NCI-H1417 treated with DMSO at 0.1 percent for 48 hours (cell line): ENCODE measurements at places on chromosomes 13 and 19.
A peak's percentile ranks its signal among the peaks of the same experiment; 100 is the strongest.

DNA sequence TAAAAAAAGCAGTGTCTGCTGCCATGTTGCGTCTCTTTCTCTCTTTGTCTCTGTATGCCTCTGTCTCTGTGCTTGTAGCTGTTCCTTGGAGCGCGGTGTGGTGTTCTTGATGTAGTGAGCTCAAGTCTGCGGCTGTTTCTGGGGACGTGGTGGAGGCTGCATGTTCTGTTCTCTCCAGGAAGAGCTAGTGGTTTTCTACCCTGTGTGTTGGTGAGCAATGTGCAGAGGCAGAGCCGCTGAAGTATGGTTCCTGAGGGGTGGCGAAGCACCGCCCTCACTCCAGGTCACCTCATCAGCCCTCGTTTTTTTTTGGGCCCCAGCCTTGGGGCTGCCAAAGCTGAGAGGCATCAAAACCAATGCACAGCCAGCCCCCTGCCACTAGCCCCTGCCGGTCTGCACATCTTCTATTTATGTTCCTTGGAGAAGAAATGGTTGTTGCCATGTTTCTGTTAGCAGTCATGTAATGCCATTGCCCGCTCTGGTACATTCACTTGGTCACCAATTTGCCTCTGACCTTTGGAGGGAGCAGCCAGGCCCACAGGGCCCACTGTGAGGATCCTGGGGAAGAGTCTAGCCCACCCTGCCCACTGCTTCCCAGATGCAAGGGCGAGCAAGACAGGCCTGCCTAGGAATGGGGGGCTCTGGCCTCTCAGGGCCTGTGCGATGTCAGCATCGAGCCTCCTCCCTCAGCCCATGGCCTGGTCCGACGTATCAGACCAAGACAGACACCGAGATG, 7.2 kb downstream of the HNRNPL start:
- DNase-seq = no peak

DNA sequence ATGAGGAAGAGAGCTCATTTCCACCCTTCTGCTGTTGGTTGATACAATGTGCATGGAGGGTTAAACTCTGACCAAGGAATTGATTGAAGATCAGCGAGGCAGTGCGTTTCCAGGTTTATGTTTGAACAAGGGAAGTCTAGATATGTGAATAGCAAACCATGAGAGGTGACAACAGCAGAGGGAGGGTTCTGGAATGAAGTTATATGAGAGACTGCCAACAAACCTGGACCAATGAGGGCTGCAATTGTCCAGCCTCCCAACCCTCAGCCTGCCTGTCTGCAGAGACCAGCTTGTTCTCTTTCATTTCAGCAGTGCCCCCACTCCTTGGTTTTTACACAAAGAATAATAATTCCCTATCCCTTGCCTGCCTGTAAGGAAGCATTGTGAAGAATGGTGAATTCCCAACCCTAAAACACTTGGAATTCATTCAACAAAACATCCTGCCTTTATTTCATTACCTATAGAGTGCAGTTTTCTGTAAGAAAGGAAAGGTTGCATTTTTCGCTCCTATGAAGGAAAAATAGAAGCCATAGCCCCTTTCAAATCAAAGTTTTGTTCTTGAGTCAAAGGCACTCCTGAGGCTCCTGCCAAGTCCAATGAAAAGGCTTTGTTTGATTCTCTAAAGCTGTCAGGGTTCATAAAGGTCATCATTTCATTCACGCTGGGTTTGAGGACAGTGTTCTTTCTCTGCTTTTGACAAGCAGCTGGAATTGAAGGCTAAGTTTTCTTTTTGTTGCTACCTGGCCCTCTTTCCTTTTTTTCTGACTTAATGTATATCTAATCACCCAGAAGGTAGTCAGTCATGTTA, 53.6 kb upstream of the ABCC4 start:
- no peak for DNase-seq

DNA sequence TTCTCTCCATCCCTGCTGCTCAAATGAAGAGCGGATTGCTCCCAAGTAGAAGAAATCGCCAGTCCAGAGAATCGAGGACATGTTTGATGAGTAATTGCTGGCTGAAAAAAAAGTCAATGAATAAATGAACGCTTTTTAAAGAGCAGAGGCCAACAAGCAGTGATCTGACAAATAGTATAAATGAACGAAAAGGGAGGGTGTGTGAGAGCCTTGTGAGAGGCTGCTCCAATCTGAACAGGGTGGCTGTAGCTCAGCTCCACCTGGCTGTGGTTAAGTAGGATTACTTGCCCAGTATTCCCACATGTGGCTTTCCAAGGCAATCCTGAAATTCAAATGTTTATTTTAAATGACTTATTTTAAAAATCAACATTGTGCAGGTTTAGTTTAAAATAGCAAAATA, 117.1 kb downstream of the TSHZ3 start:
- no peak for DNase-seq

- no peak for DNase-seq
Measured at GRCh38 chr19:17370026-17370587, 7.0 kb downstream of the PLVAP start.

GRCh38 chr13:70616847-70617246, 508.6 kb upstream of the KLHL1 start:
- DNase-seq = no peak

DNA sequence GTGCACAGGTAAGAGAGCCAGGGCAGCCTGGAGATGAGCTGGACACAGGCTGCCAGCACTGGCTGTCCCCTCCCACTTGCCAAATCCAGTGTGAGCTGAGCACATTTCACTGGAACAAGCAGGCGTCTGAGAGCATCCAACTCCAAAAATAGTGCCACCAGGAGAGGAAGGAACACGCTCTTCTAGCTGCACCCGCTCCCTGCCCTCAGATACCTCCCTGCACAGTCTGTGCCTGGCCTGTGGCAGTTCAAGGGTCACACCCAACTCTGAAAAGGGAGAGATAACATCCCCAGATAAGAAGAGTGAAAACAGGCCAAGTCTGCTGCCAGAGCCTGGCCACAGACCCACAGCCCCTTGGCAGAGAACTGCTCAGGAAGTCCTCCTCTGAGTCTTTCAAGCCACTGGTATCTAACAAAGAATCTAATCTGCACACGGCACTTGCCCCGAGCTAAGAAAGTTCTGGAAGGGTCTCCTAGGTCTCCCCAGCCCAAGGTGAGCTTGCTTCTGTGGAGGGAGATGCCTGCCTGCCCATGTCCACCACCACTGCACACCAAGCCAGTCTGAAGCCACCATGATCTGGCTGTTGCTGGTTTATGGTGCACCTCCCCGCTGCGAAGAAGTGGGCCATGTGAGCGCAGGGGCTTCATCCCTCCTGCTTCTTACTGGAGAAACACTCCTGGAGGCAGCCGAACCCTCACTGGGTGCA, 14.7 kb downstream of the ELL start:
- DNase-seq = no peak

GRCh38 chr13:99994638-99995020, 13.0 kb downstream of the ZIC2 start:
- no peak for DNase-seq

DNA sequence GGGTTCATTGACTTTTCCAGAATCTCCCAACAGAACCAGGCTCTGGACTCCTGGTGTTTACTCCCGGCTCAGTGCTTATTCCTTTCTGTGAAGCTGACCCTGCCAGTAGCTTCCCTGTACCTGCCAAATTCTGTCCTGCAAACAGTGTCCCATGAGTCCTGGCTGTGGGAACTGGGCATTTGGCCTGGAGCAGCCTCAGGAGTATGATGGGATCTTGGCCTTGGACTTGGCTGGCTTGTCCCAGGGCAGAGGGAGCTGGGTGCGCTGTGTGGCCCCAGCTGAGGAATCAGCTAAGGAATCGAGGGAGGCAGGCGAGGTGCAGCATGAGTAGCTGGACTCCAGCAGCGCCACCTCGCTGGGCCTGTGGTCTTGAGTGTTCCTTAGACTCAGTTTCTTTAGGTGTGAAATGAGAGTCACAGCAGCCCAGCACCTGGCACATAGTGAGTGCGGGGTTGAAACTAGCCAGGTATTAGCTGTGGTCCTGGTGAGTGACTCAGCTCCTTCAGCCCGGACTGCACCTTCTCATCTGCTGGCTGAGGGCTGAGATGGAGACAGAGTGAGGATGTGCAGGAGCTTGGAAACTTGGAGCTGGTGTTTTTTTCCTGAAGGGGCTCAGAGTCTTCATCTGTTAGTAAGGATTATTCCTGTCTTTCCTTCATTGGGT, 10.4 kb downstream of the CLASRP start:
- no peak for DNase-seq

- no peak for DNase-seq
Measured at GRCh38 chr19:13206587-13206986, 56.4 kb downstream of the IER2 start.

GRCh38 chr13:46184277-46184699, 2.3 kb upstream of the LCP1 start:
- no peak for DNase-seq

DNA sequence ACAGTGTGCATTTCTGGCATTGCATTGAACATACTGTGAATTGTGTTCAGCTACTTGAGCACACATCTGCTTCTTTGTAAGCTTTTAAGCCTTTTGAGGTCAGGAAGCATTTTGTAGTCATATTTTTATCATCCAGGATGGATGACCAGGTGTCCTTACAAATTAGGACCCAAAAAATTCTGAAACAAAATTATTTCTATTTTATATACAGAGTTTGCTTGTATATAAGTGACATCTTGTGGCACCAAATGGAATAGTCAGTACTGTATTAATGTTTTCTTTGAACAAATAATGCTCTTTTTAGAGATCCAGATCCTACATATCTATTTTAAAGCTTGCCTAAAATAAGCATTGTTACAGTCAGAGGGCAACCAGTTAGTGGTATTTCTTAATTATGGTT, 9.5 kb upstream of the SUPT20H start:
- DNase-seq = no peak

DNA sequence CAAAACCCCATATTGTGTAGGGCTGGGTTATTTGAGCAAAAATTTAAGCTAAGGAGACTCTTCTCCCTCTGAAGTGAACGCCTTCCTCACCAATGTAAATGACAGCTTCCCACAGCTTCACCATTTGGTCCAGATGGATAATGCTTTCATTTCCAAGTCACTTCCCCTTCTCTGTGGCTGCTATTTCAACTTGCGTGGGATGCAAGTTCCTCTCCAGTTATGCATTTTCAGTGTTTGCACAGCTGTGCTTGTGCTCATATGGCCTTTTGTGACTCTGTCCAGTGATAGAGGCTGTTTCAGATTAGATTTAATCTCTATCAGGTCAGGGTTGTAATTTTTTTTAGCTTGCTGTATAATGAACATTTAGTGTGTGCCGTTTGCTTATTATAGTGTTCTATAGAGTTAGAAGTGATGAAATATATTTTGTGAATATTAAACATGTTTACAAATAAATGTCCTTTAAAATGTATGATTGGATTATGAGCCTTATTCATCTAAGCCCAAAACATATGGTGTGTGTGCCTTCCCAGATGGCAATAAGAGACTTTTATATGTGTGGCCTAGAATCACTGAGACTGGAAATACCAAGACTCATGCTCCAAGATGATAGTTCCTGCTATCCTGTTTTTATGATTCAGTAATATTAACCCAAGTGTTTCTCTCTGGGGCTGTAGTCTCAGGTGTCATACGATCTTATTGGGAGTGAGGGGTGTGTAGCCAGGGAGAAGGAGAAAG, 86.6 kb downstream of the TNFRSF19 start:
- DNase-seq = peak; percentile 8

- DNase-seq = no peak
Measured at GRCh38 chr13:87878706-87879105, 207.5 kb downstream of the SLITRK5 start.

DNA sequence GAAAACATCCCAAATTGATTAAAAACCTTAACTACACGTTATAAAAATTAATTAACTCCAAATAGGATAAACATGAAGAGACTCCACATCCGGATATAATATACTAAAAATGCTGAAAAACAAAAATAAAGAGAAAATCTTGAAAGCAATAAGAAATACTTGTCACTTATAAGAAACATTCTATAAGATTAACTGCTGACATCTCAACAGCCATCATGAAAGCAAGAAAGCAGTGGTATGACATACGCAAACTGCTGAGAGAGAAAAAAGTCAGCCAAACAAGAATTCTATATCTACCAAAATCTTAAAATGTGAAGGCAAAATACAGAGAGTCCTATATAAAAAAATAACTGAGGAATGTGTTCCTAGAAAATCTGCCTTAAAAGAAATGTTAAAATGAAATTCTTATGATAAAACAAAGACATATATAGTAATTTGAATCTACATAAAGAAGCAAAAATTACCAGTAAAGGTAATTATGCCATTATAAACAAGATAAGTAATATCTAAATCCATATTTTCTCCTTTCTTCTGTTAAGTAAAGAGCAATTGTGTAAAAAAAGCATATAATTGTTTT, 1851.1 kb downstream of the PCDH9 start:
- no peak for DNase-seq

- no peak for DNase-seq
Measured at GRCh38 chr13:96089749-96090239, at the start of gene HS6ST3. Gene HS6ST3, plus strand, starts transcription at chr13:96090107.

DNA sequence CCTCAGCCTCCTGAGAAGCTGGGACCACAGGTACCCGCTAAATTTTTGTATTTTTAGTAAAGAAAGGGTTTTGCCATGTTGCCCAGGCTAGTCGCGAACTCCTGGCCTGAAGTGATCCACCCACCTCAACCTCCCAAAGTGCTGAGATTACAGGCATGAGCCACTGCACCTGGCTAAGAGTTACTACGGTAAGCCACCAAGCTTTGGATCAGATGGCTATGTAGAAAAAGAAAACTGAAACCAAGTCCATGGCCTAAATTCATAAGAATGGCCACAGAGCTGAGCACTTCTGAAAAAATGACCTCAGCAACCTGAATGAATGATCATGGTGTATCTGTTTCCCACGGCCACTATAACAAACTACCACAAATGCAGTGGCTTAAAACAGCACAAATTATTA, 9.4 kb downstream of the OPA3 start:
- DNase-seq = no peak

- DNase-seq = no peak
Measured at GRCh38 chr19:40264314-40265054, 20.7 kb downstream of the AKT2 start.

GRCh38 chr19:1276628-1277022, 1.3 kb downstream of the FAM174C start:
- no peak for DNase-seq

DNA sequence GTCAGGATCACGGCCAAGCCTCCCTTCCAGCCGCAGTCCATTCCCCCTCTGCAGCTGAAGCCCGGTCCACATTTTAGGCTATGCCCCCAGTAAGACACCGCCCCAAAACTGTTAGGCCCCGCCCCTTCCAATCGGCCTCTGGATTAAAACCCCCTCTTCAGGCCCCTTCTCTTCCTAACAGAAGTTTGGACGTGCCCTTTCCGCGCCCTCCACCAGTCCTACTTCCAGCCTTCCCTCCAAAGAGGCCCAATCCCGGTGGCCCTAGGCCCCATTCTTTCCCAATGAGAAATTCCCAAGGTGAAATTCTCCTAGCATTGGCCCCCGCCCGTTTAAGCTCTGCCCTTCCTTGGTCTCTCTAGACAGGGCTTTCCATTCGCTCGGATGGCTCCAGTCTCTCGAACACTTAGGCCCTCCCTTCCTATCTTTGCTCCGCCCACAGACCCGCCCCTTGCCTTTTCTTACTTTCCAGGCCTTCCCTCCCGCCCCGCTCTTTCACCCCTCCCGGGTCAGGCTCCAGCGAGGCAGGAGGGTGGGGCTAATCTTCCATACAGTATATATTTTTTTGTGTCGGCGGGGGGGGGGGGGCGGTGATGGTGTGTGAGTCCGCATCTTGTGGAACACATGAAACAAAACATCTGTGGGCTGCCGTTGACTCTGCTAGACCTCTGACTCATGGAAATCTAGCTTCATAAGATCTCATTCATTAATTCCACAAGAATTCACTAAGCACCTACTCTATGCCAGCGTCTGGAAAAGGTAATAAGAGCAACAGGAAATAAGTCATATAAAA, 13.6 kb downstream of the LTBP4 start:
- no peak for DNase-seq

- no peak for DNase-seq
Measured at GRCh38 chr19:19113040-19113626, 25.1 kb downstream of the TMEM161A start.

GRCh38 chr19:32397671-32398101, 7.9 kb upstream of the DPY19L3 start:
- no peak for DNase-seq
